Activated CD4-positive, alpha-beta T cell treated with anti-CD3 and anti-CD28 coated beads for 1 hour (primary cell): ENCODE measurements at places on chromosomes 12 and 14.

DNA sequence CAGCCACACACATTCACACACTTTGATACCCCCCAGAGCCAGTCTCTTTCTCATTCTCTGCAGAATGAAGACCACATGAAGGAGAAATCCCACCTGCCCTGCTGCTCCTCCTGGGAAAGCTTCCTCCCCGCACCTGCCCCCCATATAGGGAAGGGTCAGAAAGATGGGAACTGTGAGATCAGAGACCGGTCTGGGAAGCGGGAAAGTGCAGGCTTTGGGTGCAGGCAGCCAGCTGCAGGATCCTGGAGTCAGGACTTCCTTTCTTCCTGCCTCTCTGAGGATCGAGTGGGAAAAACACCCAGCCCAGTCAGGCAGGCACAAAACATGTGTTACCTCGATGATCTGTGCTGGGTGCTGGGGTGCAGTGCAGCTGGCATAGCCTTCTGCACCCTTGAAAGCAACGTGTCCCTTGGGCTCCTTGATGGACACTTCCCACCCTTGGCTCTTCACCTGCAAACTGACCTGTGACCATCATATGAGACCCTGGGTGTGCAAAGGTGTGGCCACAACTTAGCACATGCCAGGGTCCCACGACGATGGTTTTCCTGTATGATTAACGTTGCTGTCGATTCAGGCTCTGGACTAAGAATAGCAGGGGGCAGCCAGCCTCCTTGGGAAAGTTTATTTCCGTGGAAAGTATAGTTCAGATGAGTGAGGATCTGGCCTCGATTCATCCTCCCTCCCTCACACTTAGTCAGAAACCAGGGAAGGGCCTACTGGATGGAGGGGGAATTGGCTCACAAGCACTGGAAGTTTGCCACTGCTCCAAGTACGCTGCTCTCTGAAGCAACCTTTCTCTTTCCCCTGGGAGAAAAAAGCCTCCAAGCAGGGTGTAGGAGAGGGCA is 105.4 kb upstream of the MED13L start:
- no peak for DNase-seq

DNA sequence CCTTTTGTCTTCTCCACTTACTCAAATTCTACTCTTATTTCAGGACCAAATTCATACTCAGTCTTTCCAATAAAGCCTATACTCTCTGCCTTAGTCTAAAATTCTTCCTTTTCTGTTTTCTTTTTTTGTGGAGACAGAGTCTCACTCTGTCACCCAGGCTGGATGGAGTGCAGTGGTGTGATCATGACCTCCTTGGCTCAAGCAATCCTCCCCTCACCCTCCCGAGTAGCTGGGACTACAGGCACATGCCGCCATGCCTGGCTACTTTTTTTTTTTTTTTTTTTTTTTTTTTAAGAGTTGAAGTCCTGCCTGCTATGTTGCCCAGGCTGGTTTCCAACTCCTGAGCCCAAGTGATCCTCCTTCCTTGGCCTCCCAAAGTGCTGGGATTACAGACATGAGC is 11.9 kb downstream of the SRP54 start:
- no peak for DNase-seq

- DNase-seq: no peak
Measured at GRCh38 chr14:91078095-91078737, 17.8 kb upstream of the RPS6KA5 start.

- DNase-seq: no peak
Measured at GRCh38 chr14:53523226-53523625, 370.1 kb upstream of the DDHD1 start.

GRCh38 chr12:12138203-12139154 is 67.7 kb downstream of the BCL2L14 start:
- DNase-seq: no peak

DNA sequence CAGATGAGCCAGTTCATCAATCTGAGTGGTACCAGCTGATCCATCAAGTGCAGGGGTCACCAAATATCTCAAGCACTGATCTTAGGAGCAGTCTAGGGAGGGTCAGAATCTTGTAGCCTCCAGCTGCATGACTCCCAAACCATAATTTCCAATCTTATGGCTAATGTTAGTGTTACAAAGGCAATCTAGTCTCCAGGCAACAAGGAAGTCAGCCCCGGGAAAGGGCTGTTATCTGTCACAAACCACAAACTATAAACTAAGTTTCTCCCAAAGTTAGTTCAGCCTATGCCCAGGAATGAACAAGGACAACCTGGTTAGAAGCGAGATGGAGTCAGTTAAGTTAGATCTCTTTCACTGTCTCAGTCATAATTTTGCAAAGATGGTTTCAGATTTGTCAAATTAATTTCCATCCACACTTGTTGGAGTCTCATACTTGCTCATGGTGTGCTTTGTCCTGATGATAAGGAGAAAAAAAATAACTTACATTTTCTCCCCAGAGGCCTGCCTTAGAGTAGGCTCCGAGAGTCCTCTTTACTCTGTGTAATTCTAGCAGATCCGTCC is 3.9 kb upstream of the ABHD4 start:
- DNase-seq: no peak

DNA sequence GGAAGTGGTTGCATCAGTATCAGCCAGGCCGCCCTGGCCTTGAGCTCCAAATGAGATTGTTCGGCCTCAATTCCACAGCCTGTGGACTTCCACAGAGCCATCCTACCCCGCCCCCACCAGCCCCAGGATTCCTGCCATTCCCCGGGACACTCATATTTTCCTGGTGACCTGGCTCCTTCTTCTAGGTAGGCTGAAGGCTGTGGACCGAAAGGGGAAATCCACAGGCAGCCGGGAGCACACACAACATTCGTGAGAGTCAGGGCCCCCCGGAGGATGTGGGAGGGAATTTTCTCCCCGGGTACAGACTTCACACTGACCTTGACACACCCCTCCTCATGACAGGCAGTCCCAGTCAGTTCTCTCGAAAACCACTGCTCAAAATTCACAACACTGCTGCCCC is 39.9 kb downstream of the RIN3 start:
- no peak for DNase-seq

DNA sequence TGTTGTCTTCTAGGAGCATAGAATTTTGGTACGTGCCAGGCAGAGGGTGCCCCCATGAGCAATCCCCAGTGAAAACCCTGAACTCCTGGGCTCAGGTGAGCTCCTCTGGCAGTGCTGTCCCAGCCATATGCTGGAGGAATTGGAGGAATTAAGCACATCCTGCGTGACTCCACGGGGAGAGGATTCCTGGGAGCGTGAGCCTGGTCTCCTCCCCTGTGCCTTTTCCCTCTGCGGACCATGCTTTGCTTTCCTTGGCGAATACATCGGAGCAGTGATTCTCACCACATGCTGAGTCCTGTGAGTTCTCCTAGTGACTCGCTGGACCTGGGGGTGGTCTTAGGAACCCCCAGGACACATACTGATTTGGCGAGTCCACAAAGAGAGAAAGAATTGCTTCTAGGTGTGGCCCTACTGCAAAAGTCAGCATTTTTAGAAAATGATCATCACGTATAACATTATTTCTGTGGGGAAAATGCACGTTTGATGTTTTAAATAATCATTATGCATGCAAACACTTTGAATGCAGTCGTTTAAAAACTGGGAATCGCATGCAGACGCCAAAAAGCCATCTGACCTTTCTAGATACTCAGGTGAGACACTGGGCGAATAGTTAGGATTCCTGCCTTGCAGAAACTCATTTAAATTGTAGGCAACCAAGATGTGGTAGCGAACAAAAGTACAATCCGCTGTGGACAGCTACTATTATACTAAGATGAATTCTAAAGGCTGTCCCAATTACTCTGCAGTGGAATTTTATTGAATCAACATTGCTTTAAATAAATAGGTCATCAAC is 370.9 kb downstream of the TMEM132D start:
- no peak for DNase-seq

GRCh38 chr12:120196363-120196762 is 1.8 kb upstream of the GCN1 start:
- DNase-seq: no peak

DNA sequence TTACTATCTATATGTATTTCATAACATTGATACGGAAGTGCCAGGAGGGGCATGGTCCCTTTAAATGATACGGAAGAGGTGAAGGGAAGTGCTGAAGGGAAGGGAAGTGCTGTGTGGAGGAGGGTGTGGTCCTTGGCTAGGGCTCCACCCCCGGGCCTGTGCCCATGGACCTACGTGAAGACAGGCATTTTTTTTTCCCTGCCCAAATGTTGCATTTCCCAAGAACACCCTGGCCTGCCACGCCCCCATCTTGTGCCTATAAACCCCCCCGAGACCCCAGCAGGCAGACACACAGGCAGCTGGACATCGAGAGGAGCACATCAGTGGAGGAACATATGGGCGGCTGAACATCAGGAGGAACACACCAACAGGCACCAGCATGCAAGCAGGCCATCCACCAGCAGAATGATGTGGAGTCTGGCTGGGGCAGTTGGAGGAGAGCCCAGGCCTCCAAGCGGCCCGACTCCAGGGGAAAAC is 134.1 kb downstream of the SLC41A2 start:
- DNase-seq: no peak

GRCh38 chr12:64687816-64688215 is 71.4 kb downstream of the GNS start:
- no peak for DNase-seq

DNA sequence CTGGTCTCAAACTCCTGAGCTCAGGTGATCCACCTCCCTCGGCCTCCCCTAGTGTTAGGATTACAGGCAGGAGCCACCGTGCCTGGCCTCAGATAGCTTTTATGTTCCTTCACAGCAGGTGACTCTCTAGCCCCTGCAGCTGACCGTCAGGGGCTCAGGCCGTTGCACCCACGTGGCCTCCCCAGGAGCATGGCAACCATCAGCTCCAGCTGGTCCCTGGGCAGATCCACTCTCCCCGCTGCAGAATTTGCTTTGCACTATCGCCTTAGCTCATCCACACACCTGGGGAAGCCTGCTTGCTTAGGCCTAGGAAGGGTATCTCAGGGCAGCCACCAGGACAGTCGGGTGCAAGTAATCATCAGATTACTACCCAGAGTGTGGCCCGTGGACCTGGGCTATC is 62.6 kb downstream of the TSPAN9 start:
- no peak for DNase-seq

DNA sequence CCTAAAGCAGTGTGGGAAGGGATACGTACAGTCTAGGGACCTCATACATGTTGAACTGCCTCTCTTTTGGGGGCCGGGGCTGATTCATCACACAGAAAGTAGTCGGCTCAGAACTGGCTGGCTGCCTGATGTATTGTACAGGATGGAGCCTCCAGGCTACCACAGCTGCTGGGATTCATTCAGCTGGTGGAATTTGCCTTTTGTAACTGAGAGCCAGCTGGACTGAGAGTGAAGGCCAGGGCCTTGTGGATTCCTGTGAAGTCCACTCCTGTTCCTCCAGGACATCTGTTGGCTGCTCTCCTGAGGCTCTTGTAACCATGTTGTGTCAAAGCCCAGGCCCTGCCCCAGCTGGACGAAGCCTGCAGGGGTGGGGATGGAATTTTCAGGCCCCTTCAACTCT is 116.3 kb upstream of the PRICKLE1 start:
- DNase-seq: no peak

DNA sequence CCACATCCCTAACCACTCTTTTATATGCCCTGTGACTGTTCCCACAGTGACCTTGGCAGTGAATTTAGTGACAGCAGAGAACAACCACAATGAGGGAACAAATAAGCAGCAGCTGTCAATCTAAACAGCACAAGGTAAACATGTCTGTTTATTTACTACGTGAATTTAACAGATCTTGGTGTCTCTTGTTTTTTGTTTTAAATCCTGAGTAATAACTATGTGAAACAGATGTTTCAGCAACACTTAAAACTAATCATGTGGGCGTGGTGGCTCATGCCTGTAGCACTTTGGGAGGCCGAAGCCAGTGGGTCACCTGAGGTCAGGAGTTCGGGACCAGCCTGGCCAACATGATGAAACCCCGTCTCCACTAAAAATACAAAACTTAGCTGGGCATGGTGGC is 17.0 kb upstream of the CFAP54 start:
- DNase-seq: no peak

- DNase-seq: no peak
Measured at GRCh38 chr12:68508576-68508975, 102.1 kb upstream of the RAP1B start.

DNA sequence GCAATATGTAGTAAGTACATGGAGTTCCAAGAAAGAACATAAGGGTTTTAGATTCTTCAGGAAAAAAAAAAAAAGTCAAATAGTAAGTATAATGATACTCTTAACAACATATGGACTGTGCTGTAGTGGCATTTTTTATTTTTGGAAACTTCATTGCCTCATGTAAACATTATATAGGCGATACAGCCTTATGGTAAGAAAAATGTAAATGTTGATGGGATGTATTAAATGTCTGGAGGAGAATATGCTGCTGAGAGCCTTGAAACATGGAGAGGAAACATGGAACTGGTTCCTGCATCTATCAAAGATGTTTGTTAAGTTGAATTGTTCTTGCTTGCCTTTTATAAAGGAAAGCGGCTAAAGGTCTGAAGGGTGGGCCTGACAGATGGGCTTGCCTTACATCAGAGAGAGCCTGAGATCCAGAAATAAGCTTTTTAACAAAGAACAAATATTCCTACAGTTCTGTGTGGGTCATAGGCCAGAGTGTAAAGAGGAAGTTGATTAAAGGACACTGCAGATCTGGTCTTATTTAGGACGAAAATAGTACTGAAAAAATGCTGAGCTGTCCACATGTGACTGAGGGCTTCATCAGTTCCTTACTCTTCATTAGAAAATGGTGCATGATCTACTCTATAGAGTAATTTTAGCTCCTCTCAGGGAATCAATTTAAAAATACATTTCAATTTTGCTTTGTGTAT is 448.1 kb upstream of the DCN start:
- no peak for DNase-seq

- DNase-seq: no peak
Measured at GRCh38 chr12:93059925-93060665, 131.0 kb upstream of the EEA1 start.

- no peak for DNase-seq
Measured at GRCh38 chr12:126212824-126213223, 1147.6 kb downstream of the AACS start.

DNA sequence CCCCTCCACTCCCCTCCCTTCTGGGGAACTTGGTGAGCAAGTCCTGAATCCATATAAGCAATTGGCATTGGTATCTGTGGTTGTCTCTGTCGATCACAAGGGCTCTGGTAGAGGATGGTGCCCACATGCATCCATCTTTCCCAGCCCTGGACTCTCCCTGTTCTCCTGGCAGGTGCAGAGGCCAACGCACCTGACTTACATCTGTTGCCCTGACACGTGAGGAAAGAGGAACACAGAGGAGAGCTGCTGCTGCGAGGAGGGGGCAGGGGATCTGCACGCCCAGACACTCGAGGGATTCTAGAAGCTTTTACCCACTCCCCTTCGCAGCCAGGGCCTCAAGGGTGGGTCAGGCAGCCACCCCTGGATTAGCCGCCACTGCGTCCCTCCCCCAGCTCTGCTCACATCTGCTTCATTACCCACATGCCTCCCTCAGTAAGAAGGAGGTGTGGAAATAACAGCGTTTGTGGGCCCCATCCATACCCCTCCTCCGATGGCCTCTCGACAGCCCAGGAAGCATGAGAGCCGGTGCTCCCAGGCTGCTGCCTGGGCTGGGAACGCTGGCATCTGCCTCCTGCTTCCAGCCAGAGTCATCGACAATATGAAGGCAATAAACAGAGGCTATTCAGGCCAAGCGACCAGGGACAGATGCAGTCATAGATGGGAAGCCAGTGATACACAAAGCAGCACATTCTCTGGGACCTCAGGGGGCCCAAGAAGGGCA is 56.5 kb downstream of the KDM2B start:
- no peak for DNase-seq

- DNase-seq: no peak
Measured at GRCh38 chr14:91223028-91223783, 21.3 kb downstream of the GPR68 start.

GRCh38 chr14:64725879-64726584 is 21.8 kb downstream of the PLEKHG3 start:
- DNase-seq: no peak

GRCh38 chr14:77883847-77884238 is 83.9 kb downstream of the ADCK1 start:
- no peak for DNase-seq

- DNase-seq: no peak
Measured at GRCh38 chr12:57094208-57095160, 5.6 kb downstream of the NAB2 start.
